ENCODE measurements at places on chromosomes 2 and 18.

- no peak for DNase-seq
Measured at GRCh38 chr18:77784759-77785379, 535.2 kb downstream of the GALR1 start.

DNA sequence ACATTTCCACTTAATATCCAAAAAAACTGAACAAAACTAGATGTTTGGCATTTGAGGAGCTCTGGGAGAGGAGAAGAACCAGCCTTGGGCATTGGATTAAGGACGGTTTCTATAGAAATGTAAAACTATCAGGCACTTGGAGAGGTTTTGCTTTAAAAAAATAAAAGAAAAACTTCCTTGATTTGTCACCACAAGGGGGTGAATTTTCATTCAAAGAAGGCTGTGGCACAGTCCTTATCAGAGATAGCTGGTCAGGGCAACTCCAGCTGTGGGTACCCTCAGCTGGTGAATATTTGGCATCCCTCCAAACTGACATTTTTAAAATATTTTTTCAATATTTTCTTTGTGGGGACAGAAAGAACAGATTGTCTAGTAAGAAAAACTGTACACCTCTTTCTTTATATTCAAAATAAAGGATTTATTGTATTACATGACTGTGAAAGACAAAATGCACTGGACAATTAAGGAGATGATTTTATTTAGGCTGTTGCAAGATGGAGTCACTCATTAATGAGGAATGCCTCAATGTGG is 46.1 kb upstream of the TBC1D8 start:
- no peak for DNase-seq

- no peak for DNase-seq
Measured at GRCh38 chr2:86371527-86371926, 34.1 kb upstream of the REEP1 start.

DNA sequence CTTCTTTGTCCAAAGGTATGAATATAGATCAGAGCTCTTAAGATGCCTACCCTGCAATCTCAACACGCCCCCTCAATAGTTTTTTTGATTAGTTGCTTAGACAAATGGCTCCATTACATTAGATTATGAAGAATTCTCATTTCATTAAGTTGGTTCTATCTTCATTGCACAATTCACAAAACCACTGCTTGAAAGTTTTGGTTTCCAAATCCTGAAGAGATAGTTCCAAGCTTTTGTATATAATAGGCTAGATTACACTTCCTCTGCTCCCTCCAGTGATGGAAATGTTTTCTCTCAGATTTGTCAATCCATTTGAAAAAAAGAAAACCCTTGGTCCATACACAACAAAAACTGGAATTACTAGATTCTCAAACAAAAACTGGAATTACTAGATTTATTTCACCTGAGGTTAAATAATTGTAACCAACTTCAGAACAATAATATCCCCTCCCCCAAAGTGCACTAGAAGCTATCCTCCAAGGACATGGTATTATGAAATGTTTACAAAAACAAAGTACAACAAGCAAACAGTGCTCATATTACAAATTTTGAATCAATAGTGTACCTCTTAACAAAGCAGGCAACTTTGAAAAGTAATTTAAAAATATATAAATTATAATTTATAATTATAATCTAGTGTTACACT is 6.8 kb upstream of the TLK1 start:
- no peak for DNase-seq

DNA sequence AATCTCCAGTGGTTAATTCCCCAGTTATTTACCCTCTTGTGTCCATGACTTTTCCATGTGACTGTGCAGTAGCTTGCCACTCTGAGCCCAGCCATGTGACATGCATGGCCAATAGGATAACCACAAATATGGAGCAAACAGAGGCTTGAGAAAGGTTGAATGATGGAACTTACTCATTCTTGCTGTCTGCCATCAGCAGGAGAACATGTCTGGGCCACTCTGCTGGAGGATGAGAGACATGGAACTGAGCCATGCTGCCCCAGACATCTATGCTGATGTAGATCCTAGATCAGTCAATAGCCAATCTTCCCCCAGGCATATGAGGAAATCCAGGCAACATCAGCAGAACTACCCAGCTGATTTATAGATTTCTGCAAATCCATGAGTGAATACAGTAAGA is 992.3 kb upstream of the FANCL start:
- DNase-seq, result no peak

Data from spleen (tissue), 13 donors.